ENCODE measurements at places on chromosomes 16 and 17. TPM values are rescaled to one million over a fixed set of nuclear protein-coding genes. Genes with fewer than 3 reads are reported as not detected.

The GOSR2 gene
- total RNA-seq, result 52.1 TPM

The SLFN14 gene
- not detected for total RNA-seq

The ARL17B gene
- 5.1 TPM for total RNA-seq

The ARHGAP23 gene
- total RNA-seq, result 17.6 TPM

The CTRB2 gene
- not detected for total RNA-seq

The IGSF6 gene
- total RNA-seq, result not detected

The RMI2 gene
- 4.5 TPM for total RNA-seq

The NR1D1 gene
- total RNA-seq, result 0.77 TPM

The CES5A gene
- total RNA-seq, result not detected

The CPNE7 gene
- total RNA-seq, result 11.3 TPM

All from regular cardiac myocyte (primary cell).